Activated naive CD8-positive, alpha-beta T cell treated with anti-CD3 and anti-CD28 coated beads, Interleukin-2, amount 50 U/mL, for 24 hours (primary cell): ENCODE measurements at places on chromosomes 1 and 21.

DNA sequence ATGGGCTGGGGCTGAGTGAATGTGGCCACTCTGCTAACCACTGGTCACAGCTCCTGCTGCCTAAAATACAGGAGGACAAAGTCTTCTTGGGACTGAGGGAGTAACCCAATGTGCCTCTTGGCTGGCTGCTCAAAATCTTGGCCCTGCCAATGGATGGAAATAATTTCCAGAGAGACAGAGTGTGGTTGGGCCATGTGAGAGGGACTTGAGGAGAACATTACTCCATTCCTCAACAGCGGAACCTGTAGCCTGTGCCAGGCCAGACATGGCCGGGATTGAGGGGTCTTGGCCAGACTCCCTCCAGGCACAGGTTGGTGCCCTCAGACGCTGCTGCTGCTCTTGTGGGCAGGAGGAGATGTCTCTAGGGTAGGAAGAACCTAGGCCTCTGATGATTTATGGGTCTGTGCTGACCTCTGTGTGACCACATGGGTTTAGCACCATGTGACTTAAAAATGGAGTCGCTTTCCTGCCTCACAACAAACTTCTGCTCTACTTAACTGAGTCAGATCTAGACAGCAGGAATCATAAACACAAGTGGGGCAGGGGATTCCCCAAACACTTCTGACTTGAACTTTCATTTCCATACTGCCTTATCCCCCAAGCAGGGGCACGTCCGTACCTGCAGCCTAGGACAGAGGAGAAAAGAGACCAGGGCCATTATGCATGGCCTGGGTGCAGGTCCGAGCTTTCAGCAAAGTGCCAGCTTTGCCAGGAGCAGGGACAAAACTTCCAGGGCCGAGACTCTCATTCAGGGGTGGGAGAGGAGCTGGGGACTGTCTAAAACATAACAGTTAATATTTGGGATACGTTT, 79.2 kb downstream of the CD34 start:
- peak; percentile 52 for DNase-seq

DNA sequence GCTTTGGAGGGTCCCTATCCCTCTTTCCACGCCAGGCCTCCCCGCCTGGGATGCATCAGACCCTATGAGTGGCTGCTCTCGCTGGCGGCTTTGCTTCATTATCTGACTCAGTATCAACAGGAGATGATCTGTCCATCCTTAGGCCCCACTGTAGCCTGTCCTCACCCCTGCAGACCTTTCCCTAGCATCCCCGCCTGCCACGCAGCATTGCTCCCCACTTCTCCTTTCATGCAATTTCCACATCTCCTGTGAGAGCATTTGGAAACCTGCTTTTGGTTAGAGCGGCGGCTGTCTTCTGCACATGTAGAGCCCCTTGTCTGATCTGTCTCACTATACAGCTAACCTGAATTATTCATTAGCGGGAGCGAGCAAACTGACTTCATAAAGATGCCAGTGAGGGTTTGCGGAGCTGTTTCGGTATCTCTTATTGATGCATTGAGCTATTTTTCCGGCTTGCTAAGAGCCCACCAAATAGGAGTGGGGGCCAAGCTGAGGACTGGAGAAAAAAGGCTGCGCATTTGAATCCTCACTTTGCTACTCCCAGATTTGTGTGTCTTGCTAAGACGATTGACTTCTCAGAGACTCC, 40.0 kb upstream of the ATP2B4 start:
- DNase-seq = no peak

- no peak for DNase-seq
Measured at GRCh38 chr1:66197785-66198184, 336.2 kb upstream of the SGIP1 start.

- no peak for DNase-seq
Measured at GRCh38 chr21:37139902-37140301, 66.8 kb downstream of the TTC3 start.

DNA sequence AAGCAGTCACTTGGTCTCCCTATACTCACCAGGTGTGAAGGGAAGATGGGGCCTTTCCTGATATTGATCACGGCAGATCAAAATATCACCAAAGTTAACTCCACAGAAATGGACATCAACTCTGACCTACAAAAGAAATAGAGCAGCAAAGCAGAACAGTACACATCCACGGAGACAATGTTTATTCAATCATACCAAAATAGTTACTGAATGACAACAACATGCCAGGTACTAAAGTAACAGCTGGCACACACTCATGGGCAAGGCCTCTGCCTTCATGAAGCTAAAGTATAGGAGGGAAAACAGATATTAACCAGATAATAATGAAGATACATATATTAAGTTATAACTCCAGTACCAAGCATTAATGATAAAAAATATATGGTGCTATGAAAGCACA, 59.2 kb upstream of the RASAL2 start:
- no peak for DNase-seq

GRCh38 chr1:108610073-108610472, 50.2 kb downstream of the EEIG2 start:
- DNase-seq = no peak

GRCh38 chr1:77776007-77776700, 3.3 kb upstream of the MIGA1 start:
- no peak for DNase-seq

DNA sequence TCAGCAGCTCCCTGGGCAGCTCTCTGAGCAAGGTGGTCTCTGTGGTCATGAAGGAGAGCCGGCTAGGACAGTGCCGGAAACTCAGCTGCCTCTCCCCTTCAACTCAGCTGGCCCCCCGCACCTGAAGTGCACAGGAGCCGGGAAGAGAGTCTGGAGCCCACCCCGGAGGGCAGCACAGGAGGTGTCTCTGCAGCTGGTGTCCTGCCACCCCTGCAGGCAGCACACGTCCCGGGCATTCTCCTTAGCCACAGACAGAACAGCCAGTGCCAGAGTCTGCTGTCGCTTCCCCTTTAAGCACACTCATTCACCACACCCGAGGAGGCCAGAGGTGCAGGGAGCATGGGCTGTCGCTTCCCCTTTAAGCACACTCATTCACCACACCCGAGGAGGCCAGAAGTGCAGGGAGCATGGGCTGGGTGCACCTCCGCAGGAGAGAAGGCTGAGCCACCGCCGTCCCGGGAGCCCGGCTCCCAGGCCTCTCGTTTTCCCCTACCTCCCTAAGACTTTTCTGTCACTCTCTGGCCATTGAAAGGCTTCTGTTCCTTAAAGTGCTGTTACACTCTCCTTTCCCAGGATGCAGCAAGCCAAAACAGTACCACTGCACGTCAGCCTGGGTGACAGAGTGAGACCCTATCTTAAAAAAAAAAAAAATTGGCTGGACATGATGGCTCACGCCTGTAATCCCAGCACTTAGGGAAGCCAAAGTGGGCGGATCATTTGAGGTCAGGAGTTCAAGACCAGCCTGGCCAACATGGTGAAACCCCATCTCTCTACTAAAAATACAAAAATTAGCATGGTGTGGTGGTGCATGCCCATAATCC, 16.9 kb upstream of the SAMD11 start:
- no peak for DNase-seq

DNA sequence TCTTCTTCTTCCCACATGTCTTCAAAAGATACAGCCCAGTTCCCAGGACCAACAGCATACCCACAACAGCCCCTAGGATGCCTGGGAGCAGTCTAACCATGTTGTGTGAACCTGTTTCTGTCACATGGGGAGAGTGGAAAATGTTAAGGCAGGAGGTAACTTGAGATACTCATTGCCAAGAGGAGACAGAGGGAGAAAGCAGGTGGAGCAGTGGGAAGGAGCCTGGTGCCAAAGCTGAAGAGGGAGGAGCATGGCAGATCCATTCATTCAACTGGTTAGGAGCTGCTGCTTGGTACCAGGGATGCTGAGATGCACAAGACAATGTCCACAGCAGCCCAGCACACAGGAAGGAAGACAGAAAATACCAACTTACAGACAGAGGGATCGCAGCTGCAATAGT, 149.8 kb upstream of the ETV3 start:
- DNase-seq = no peak

- DNase-seq = no peak
Measured at GRCh38 chr1:230255991-230256390, 170.1 kb downstream of the PGBD5 start.

GRCh38 chr1:98417820-98418219, 243.7 kb upstream of the SNX7 start:
- DNase-seq = no peak

- DNase-seq = peak; percentile 46
Measured at GRCh38 chr21:34974162-34974981, 74.7 kb downstream of the RUNX1 start.

- no peak for DNase-seq
Measured at GRCh38 chr1:160671603-160672517, 25.0 kb upstream of the SLAMF1 start.

GRCh38 chr1:54137534-54138061, 15.2 kb downstream of the CDCP2 start:
- no peak for DNase-seq

- DNase-seq = peak; percentile 8
Measured at GRCh38 chr1:75615613-75616435, 4.9 kb upstream of the SLC44A5 start.

DNA sequence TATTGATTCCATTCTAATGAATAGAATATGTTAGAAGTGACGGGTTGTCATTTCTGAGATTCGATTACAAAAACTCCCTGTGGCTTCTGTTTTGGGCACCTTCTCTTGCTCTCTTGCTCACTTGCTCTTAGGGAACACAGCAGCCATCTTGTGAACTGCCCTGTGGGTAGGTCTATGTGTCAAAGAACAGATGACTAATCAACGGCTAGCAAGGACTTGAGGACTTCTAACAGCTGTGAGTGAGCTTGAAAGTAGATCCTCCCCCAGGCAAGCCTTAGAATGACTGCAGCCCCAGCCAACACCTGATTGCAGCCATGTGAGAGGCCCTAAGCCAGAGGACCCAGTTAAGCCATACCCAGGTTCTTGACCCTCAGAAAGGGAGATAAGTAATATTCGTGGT, 49.3 kb downstream of the AZIN2 start:
- DNase-seq = peak; percentile 21

- DNase-seq = no peak
Measured at GRCh38 chr1:89547563-89548116, 23.0 kb downstream of the LRRC8B start.

DNA sequence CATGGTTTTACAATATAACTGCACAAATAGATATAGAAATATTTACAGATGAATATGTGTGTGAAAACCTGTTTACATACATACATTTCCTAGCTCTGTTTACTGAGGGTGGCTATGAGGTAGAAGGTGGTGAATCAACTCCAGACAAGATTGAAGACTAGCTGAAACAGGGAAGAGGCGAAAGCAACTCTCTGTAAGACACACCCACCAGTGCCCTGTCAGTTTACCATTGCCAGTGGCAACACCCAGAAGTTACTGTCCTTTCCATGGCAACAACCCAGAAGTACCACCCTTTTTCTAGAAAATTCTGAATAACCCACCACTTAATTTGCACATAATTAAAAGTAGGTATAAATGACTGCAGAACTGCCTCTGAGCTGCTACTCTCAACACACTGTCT, 16.7 kb downstream of the TMEM69 start:
- DNase-seq = no peak

DNA sequence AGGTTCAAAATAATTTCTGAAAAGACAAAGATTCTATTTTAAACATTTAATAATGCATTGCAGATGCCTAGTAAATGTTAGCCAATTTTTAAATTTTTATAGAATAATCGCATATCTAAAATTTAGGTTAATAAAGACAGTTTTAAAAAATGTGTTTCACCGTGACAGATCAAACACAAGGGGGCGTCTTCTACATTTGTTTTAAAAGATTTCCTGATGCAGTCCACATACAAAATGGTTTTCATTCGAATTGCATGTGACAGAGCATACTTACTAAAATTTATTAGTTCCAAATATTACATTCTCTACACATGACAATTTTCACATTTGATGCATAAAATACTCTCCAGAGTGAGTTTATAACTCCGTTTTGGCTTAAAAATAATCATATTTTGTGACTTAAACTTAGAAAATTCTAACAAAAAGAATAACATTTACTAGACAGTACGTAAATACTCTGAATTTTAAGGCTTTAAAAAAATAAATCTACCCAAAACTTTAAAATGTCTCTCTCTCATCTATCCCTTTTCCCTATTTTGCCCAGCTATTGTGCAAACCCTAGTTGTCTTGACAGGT, 75.5 kb downstream of the ADAMTS1 start:
- DNase-seq = no peak
